ENCODE measurements at places on chromosomes 1 and 21. TPM values are rescaled to one million over a fixed set of nuclear protein-coding genes. Genes with fewer than 3 reads are reported as not detected.

DNA sequence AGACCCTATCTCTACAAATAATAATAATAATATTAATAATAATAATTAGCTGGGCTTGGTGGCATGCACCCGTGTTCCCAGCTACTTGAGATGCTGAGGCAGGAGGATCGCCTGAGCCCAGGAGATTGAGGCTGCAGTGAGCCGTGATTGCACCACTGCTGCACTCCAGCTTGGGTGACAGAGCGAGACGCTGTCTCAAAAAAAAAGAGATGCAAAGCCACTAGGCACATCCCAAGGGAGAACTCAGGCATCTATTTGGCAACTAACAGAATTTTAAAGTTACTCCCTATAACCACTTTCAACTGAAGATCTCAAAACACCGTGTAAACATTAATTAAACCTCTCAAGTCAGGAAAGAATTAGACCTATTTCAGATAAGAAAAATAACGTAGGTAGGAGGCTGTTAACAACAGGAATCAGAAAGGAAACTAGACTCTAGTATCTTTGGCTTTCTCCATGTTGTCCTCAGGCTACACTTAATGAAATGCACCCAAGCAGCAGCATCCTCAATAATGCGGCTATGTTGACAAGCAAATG, 3.7 kb downstream of the RNF19B start:
- DNase-seq: no peak

DNA sequence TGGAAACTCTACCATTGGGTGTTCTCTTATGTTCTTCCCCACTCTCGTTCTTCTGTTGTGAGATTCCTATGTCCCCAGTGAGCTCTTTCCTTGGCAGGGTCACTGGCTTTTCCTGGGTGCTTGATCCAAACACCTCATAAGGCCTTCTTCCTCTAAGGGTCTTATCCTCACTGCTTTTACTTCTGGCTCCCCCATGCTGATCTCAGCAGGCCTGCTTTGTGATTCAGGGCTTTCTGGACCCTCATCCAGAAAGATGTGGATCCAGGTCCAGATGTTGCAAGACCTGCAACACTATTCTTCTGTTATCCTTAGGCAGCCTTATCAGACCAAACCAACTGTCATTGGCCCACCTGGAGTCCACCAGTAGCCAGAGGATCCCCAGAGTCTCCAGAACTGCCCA, 11.2 kb upstream of the MYOG start:
- DNase-seq: no peak

GRCh38 chr21:41228492-41228891, 60.5 kb downstream of the BACE2 start:
- no peak for DNase-seq

GRCh38 chr1:185363205-185363604, 46.2 kb upstream of the IVNS1ABP start:
- DNase-seq: no peak

MROH7 gene
- 3.4 TPM for polyA plus RNA-seq

DNA sequence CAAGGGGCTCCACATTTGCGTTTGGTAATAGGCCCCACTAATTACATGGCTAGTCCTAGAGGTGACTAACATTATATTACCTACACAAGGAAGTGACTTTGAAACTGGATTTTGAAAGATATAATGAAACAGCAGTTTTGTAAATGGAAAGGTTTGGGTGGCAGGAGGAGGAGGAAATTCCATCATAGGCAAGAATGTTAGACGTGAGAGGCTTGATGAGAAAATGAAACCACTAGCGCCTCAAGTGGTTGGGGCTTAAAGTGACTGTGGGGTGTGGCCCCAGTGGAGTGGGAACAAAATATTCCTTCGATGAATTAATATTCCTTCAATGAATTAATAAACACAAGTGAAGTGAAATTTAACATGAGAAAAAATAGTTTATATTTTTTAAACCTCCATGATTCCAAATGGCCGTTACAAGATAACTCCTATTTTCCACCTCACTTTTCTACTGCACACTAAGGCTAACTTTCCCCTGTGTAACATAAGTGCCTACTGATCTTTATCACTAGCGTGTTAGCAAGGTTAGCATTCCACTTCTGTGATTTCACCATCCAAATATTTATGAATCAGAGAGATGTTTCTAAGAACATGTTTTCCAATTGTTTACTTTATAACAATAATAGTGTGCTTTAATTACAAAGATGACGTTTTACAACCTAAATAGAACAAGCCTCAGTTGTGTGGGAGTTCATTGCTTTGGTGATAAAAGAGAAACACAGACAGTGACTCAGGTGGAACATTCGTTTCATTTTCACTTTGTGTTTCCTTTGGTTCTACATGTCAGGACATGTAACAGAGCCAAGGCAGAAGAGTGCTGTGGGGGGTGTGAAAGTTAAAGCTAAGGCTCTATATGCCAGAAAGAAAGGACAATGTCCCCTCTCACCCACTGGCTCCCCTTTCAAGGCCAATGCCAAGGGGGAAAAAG, 12.5 kb upstream of the ATF3 start:
- no peak for DNase-seq

PSMG1 gene
- polyA plus RNA-seq: 45.5 TPM

- DNase-seq: no peak
These were observed 59.5 kb downstream of the POFUT2 start for GRCh38 chr21:45228171-45228641.

DNA sequence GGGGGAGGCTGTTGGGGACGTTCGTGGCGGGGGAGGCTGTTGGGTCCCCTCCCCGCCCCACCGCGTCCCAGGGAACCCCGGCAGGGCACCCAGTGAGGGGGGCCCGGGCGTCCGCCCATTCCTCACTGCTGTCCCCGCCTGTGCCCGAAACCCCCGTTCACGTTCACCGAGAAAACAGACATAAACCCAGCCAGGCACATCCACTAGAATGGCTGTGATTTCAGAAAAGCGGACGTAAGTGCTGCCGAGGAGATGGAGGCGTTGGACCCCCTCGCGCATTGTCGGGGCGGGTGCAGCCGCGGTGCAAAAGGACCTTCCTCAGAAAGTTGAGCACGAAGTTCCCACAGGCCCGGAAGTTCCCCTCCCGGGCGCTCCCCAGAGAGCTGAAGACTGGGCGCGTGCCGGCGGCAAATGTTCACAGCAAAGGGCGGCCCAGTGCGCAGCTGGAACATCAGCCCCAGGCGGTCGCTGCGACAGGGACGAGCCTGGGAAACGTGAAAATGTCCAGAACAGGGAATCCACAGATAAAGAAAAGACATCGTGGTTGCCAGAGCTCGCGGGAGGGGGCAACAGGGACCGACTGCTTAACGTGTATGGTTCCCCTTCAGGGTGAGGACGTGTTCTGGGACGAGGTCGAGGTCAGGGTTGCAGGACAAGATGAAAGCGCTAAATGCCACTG, 18.5 kb upstream of the SAMD11 start:
- DNase-seq: peak; percentile 30

C1orf94 gene
- polyA plus RNA-seq: not detected

LCE1E gene
- not detected for polyA plus RNA-seq
